ENCODE measurements at places on chromosomes 5 and 9.

DNA sequence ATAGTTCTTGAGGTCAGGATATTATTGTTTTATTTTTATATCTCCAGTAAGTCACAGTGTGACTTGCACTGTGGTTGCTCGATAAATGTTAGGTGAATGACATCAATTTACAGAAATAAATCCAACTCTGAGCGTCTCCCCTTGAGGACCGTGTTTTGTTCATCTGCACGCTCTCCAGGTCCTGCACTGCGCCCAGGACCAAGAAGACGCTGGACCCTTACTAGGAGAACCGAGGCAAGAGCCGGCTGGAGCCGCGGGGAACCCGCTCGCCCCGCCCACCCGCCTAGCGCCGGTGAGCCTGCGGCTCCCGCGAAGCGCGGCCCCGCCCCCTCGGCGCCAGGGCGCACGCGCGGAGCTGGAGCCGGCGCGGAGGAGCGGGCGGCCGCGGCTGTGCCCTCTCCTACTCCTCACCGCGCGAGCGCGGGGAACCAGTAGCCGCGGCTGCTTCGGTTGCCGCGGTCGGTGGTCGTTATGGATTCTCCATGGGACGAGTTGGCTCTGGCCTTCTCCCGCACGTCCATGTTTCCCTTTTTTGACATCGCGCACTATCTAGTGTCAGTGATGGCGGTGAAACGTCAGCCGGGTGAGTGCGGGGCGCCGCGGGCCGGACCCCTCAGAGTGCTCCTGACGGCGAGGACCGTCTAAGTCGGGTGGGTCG lies at the start of gene TMEM38B:
Gene TMEM38B, plus strand, starts transcription at position 352 of the 658 bp plus-strand sequence. Its CDS starts 120 bp downstream, at position 472.
- peak; percentile 70 for DNase-seq

DNA sequence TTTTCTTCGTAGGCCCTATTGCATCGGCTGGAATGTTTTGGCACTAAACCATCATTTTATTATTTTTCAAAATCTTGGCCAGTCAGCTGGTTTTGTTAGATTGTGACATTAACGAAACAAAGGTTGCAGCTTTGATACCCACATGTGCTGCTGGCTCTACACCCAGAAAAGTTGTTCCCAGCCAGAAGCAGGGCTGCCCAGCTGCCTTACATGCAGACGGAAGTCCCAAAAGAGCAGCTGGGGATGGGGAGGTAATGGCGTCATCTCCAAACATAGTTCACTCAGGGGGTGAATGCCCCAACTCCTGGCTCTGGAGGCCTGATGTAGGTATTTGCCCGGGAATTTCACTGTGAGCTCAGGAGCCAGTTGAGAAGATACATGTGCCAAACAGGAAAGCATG lies 23.3 kb downstream of the TMEM171 start:
- no peak for DNase-seq

- no peak for DNase-seq
Measured at GRCh38 chr9:86695910-86696424, 251.3 kb downstream of the GAS1 start.

DNA sequence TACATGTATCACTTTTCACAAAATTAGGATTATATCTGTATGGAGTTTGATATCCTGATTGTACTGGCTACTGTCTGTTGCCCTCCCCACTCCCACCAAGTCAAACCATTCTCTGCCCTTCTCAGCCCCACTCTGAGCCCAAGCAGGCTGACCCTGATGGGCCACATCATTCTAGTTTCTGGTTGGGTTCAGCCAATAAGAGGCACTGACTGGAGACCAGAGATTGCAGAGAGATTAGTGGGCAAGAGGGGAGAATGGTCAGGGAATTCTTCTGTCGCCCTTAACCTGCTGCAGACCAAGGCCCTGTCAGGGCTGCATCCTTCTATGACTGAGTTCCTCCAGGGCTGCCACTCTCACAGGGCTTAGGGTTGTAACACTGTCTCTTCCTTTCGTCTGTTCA lies 2.7 kb downstream of the HSPB3 start:
- DNase-seq, result no peak

GRCh38 chr5:69374911-69375446 lies 5.4 kb downstream of the RAD17 start:
- no peak for DNase-seq

DNA sequence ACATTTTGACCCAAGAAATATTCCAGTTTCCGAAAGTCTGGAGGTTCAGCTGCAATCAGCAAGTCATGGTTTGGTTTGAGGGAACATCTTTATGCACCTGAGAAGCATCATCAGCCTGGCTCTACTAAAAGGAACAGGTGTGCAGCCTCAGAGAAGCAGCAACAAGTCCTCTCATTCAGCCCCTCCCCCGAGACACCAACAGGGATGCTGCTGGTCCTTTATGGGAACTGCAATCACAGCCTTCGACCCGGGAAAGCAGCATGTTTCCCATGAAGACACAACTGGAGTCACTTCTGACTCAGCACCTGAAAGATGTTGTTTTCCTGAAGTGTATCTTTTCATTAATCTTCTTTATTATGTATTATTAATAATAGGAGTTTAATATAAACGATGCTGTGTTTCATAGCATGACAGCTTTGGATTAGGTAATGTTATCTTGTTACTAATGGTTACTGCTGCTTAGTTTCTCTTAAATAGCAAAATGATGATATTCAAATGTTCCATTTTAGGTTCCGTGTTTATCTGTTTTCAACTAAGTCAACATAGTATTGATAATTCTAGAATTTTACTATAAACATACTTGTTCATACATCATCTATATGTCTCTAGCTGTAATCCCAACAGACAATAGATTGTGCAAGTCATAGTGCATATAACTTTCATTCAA lies 15.6 kb upstream of the NREP start:
- DNase-seq, result peak; percentile 22

GRCh38 chr9:98572054-98572627 lies 136.6 kb downstream of the GABBR2 start:
- no peak for DNase-seq

GRCh38 chr5:40775846-40776657 lies 20.3 kb upstream of the TTC33 start:
- no peak for DNase-seq
